ENCODE measurements at places on chromosomes 7 and 10. TPM values are rescaled to one million over a fixed set of nuclear protein-coding genes. Genes with fewer than 3 reads are reported as not detected.

DNA sequence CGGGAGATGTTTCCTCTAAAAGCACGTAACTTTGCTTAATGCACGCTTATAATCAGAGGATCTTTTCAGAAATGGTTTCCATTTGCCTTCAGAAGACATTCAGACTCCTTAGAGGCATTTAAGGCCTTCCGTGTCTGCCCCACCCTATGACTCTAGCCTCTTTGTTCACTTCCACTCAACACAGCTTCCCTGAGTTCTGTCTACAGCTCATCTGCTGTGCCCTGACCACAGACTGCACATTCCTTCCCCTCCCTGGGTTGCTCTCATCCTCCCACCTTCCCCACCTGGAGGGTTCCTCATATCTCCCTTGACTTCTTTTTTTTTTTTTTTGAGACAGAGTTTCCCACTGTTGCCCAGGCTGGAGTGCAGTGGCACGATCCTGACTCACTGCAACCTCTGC, 16.6 kb downstream of the FBH1 start:
- H3K36me3 ChIP-seq = peaks cover 7% of the 10 kb centered on the region
- no peaks in the 10 kb centered on the region for H3K27me3 ChIP-seq
- H3K27ac ChIP-seq = no peak overlapping the region
- no peaks in the 10 kb centered on the region for H3K4me1 ChIP-seq

GRCh38 chr10:42997151-42997848, 79.6 kb upstream of the RET start:
- no peak overlapping the region for H3K4me3 ChIP-seq
- H3K4me1 ChIP-seq = no peaks in the 10 kb centered on the region
- peak; percentile 35 for DNase-seq
- H3K27ac ChIP-seq = no peak overlapping the region
- H3K36me3 ChIP-seq = no peaks in the 10 kb centered on the region

GRCh38 chr7:151186640-151187408, at the start of gene ASB10:
Gene ASB10, minus strand, starts transcription at chr7:151187250. Its CDS starts 120 bp downstream, at chr7:151187130.
- DNase-seq = no peak
- H3K36me3 ChIP-seq = no peaks in the 10 kb centered on the region
- H3K27me3 ChIP-seq = no peaks in the 10 kb centered on the region
- H3K27ac ChIP-seq = no peak within 1 kb of the TSS
- H3K4me3 ChIP-seq = no peak within 1 kb of the TSS

DNA sequence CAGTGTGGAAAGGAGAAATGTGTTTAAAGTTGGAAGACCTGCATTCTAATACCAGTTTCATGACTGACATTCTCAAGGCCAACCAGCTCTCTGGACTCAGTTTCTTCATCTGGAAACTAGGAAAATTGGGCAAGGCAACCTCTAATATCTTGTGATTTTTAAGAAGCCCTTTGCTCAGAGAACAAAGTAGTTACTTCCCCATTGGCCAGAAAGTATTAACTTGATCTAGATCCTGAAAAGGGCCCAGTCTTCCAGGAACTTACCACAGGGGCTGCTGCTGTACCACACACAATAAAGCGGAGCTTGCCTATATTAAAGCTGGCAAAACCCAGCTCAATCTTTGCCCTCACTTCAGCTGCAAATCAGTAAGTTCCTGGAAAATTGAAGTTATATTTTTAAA, 155.6 kb upstream of the ADO start:
- H3K27me3 ChIP-seq = no peaks in the 10 kb centered on the region
- H3K4me3 ChIP-seq = no peak overlapping the region
- no peaks in the 10 kb centered on the region for H3K4me1 ChIP-seq
- DNase-seq = no peak

DNA sequence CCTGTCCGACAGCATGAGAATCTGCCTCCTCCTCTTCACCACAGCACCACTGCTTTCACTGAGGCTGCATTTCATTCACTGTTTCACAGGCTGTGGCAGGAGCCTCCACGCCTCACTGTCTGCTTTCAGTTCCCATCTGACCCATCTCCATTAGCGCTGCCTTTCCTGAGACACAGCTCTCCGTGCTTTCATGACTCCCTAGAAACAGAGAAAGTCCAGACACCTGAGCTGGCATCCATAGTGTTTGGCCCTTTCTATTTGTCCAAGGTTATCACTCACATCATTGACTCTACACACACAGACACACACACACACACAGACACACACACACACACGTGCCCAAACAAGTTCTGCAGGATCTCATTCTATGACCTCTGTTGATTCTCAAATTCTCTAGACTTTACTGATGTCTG, 5.2 kb downstream of the LGI1 start:
- no peaks in the 10 kb centered on the region for H3K36me3 ChIP-seq
- no peak overlapping the region for H3K4me3 ChIP-seq
- H3K27me3 ChIP-seq = no peaks in the 10 kb centered on the region

DNA sequence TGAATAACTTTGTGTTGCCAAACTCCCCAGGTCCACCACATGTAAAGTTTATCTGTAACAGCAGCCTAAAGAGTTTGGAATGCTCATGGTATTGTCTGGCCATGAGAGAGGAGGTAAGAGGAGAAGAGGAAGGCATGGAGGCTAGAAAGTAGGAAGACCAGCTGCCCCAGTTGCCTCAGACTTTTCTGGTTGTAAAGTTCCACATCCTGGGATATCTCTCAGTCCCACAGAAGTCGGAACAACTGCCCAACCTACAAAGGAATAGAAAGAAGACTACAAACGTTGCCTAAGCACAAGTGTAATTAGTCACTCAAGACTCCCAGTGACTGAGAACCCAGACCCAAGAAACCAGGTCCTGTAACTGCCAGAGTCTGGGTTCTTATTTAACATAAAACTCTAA, 47.3 kb downstream of the CREB3L2 start:
- no peak overlapping the region for H3K4me3 ChIP-seq
- H3K36me3 ChIP-seq = 0 out of 2 replicates have a peak, but pooled peaks cover 1% of the 10 kb centered on the region
- peaks cover 97% of the 10 kb centered on the region for H3K4me1 ChIP-seq
- DNase-seq = peak; percentile 27

DNA sequence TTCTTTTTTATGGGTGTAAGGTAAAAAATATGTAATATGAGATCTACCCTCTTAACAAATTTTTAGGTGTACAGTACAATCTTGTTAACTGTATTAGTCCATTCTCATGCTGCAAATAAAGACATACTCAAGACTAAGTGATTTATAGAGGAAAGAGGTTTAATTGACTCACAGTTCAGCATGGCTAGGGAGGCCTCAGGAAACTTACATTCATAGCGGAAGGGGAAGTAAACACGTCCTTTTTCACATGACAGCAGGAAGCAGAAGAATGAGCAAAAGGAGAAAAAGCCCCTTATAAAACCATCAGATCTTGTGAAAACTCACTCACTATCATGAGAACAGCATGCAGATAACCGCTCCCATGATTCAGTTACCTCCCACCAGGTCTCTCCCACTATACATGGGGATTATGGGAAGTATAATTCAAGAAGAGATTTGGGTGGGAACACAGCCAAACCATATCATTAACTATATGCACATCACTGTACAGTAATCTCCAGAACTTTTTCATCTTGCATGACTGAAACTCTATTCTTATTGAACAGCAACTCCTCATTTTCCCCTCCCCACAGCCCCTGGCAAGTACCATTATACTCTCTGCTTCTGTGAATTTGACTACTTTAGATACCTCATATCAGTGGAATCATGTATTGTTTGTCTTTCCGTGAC, 127.4 kb downstream of the WNT2 start:
- no peak overlapping the region for H3K4me3 ChIP-seq
- no peak for DNase-seq
- H3K27me3 ChIP-seq = no peaks in the 10 kb centered on the region
- H3K27ac ChIP-seq = no peak overlapping the region
- no peaks in the 10 kb centered on the region for H3K36me3 ChIP-seq
- no peaks in the 10 kb centered on the region for H3K4me1 ChIP-seq

DNA sequence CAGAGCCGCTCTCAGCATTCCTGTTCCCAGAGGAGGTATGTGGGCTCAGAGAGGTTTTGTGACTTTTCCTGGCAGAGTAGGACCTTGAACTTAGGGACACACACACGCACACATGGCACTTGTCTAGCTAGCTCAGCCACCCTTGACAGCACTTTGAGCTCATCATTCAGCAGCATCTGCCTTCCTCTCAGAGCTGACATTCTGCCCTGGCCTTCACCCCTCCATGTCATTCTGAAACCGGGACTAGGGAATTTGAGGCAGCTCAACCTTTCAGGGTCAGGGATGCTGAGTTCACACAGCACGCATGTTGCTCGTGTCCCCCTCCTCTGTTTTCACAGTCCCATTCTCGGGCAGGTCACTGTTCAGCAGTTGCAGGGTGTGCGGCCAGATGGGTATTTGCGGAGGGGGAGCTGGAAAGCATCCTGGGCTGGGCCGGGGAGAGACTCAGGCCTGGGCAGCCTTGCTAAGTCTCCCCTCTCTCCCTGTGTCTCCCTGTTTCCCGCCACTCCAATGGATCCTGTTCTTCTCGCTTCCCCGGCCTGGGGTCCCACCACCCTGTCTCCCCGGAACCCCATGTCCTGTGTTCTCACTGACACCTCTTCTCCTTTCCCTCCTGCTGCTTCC, 78.0 kb downstream of the COL13A1 start:
- H3K27ac ChIP-seq = no peak overlapping the region
- no peaks in the 10 kb centered on the region for H3K36me3 ChIP-seq
- H3K4me1 ChIP-seq = no peaks in the 10 kb centered on the region
- H3K4me3 ChIP-seq = no peak overlapping the region
- H3K27me3 ChIP-seq = no peaks in the 10 kb centered on the region
- no peak for DNase-seq

DNA sequence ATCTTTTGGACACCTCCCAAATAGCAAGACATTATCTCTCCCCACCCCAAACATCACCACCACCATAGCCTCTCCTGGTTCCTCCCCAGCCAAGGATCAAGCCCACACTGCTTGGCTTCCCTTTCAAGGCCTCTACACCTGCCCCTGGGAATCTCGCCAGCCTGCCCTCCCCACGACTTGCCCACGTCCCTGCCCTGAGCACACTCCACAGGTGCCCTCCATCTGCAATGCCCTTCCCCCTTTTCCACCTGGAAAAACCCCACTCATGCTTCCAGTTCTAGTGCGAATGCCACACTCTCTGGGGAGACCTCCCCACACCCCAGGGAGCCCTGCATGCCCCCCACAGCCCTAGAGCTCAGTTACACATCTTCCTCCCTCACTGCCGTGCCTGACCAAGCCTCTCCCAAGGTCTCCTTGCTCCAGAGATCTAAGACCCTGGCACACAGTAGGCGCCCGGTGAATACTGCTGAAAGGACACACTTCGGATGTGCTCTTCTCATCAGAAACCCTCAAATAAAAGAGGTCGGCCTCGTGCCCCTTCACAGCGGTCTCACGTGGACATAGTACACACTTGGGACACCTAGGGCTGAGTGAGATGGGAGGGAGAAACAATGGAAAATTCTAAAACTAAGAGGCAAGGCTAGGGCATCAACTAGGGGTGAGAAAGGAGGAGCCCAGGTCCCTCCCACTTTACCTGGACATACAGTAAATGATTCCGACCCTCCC, 91.4 kb downstream of the DLG5 start:
- H3K4me3 ChIP-seq = no peak overlapping the region
- no peaks in the 10 kb centered on the region for H3K4me1 ChIP-seq
- peaks cover 8% of the 10 kb centered on the region for H3K36me3 ChIP-seq
- no peaks in the 10 kb centered on the region for H3K27me3 ChIP-seq
- DNase-seq = no peak

DNA sequence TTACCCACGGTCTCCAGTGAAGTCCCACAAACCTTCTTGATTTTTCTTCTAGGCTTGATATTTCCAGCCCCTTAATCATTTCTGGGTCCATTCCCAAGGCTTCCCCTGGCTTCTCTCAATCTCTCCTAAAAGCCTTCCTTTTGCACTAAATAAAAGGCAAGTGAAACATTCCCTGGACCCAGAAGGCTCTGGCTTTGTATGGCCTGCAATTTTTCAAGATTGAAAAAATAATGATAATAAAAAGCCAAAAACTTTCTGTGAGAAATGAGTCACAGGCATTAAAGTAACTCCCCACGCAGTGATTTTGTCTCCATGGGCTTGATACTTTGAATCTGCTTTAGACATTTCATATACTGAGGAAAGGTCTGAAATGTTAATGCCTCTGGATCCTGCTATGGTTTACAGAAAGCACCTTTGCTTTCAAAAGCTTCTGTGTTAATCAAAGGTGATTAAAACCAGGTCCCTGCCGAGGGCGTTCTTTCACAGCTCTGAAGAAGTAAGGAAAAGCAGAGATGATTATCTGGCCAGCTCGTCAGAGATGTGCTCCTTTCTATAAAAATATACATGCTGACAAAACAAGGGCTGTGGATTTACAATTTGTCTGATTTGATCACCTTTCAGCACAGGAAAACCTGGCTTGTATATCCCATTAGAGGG, 118.9 kb upstream of the TMEM72 start:
- no peaks in the 10 kb centered on the region for H3K4me1 ChIP-seq
- no peaks in the 10 kb centered on the region for H3K36me3 ChIP-seq
- H3K27me3 ChIP-seq = no peaks in the 10 kb centered on the region
- H3K4me3 ChIP-seq = no peak overlapping the region

DNA sequence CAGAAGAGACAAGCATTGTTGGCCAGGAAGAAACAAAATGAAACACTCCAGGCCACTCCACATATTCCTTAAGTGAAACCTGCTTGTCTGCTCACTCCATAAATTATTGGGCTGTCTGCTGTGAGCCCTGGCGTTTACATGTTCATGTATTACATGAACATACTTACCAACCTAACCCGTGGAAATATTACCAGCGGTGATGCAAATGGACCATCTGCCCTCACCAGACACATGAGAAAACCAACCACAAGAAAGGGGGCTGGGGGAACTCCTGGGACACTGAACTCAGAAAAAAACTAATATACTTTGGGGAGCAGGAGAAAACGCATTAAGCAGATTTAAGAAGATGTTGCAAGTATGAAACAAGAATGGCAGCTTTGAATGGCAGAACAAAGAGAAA, 731.2 kb upstream of the IGFBP3 start:
- DNase-seq = no peak
- no peaks in the 10 kb centered on the region for H3K36me3 ChIP-seq
- H3K4me3 ChIP-seq = no peak overlapping the region

GRCh38 chr10:2633630-2634029, 433.7 kb upstream of the PFKP start:
- H3K36me3 ChIP-seq = no peaks in the 10 kb centered on the region
- no peaks in the 10 kb centered on the region for H3K27me3 ChIP-seq
- DNase-seq = no peak
- H3K4me3 ChIP-seq = no peak overlapping the region

- no peaks in the 10 kb centered on the region for H3K36me3 ChIP-seq
- DNase-seq = no peak
- H3K4me1 ChIP-seq = no peaks in the 10 kb centered on the region
- no peaks in the 10 kb centered on the region for H3K27me3 ChIP-seq
- H3K4me3 ChIP-seq = no peak overlapping the region
Observed at GRCh38 chr10:81081887-81082620, 544.4 kb downstream of the SH2D4B start.

DNA sequence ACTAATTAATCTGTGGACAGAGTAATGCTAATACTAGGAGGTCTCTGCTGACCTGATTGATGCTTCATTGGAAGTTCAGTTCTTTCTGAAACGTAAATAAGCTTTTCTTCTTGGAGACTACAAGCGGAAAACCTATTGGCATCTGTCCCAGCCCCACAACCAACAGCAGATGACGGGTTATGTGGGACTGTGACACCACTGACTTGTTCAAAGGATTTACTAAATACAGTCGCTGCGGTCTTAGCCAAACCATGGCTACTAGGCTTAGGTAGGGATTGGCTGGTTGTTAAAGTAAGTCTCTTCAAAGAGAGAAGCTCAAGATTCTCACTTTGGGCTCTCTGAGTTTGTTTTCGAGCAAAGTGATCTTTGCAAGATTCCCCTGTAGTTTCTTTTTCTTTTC, 68.3 kb downstream of the HYCC1 start:
- no peak overlapping the region for H3K4me3 ChIP-seq
- no peaks in the 10 kb centered on the region for H3K27me3 ChIP-seq
- peaks cover 6% of the 10 kb centered on the region for H3K4me1 ChIP-seq
- no peak for DNase-seq
- no peaks in the 10 kb centered on the region for H3K36me3 ChIP-seq

PDLIM1 gene
- 417 TPM for total RNA-seq

FGFBP3 gene
- total RNA-seq = 3.3 TPM

C7orf57 gene
- not detected for total RNA-seq

FAM185A gene
- 10.6 TPM for total RNA-seq

Measured in Caco-2 (cell line).